ENCODE measurements at places on chromosomes 3 and 15.

DNA sequence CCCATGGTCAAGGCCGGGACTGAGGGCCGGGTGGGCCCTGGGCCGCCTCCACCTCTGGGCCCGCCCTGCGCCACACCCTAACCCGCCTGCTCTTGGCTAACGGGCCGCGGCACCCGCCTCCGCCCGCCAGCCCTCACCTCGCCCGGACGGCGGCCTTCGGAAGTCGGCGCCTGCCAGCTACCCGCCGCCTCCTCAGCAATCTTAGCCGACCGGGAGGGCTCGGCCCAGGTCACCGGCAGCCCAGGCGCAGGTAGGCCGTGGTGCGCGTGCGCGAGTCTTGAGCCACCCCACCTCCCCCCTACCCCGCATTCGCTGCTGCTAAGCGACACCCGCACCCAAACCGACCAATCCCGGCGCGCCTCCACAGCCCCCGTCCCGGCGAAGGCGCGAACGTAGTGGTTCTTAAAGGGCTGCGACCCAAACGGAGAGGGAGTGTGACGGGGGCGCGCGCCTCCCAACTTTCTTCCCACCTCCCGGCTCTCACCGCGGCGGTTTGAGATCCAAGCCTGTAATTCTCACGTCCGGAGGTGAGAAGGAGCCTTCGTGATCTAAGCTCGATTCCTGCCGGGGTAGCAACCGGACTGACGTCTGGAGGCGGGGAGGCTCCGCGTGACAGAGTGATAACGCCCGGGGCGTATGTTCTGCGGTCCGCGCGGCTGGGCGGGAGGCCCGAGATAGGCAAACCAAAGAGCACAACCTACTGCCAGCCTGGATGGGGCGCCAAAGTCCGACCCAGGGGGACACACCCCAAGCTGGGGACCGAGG lies at the start of gene SEC22C:
Gene SEC22C (minus strand): TSS at position 259 of the 765 bp plus-strand sequence. CDS start 12,921 bp downstream, outside the sequence.
- peak; percentile 88 for DNase-seq

DNA sequence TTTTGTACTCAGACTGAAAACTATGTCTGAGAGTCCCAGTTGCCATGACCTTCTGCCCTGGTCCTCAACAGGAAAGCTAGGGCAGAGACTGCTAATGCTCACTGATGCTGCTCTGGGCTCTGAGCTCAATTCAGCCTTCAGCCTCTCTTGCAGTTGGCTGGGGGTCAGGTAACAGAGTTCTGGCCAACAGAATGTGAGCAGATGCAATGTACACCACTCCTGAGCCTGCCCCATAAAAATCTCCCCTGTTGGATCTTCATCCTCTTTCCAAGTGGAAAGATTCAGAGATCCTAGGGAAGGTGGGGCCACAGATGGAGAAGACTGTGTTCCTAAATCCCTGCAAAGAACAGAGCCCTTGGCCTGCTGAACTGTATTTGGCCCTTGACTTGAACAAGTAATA lies 87.8 kb downstream of the PDZRN3 start:
- no peak for DNase-seq

DNA sequence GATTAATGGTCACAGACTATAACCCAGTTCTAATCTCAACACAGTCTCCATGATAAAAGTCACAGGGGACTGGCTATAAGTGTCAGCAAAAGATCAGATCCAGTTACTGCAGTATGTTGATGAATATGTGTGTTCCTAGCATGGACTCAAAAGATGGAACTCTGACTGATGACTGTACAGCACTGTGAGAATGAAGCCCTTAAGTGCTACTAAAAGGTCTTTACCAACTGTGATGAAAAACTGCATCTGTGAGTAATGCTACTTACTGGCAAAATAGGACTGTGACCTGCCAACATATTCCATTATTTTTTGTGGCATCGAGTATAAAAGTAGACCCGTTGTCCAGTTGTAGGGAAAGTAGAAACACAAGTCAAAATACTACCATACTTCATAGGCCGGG lies 284.2 kb downstream of the ROBO2 start:
- no peak for DNase-seq

- no peak for DNase-seq
Observed at GRCh38 chr15:71780115-71780976, 30.0 kb upstream of the NR2E3 start.

Data from central memory CD8-positive, alpha-beta T cell (primary cell).